ENCODE measurements at places on chromosomes 12 and 14. TPM values are rescaled to one million over a fixed set of nuclear protein-coding genes. Genes with fewer than 3 reads are reported as not detected.
A peak's percentile ranks its signal among the peaks of the same experiment; 100 is the strongest.

SDR9C7 gene
- 0.24 TPM for total RNA-seq

CCDC196 gene
- total RNA-seq, result 0.37 TPM

RAD51AP1 gene
- 25.5 TPM for total RNA-seq

CCDC184 gene
- total RNA-seq, result 27.2 TPM

CRY1 gene
- total RNA-seq, result 16.2 TPM

PLEKHH1 gene
- 3.1 TPM for total RNA-seq

PLD4 gene
- 0.22 TPM for total RNA-seq

MYF5 gene
- 0.19 TPM for total RNA-seq

GRCh38 chr12:11798006-11798708, 148.7 kb downstream of the ETV6 start:
- ATAC-seq, result no peak

GRCh38 chr14:48586099-48586498, 910.7 kb upstream of the MDGA2 start:
- no peak for ATAC-seq

GRCh38 chr14:42228611-42229010, 621.9 kb downstream of the LRFN5 start:
- no peak for ATAC-seq

- no peak for ATAC-seq
Observed at GRCh38 chr12:24414480-24414879, 465.0 kb upstream of the SOX5 start.

- peak; percentile 21 for ATAC-seq
Observed at GRCh38 chr12:31510034-31510433, 80.9 kb downstream of the DENND5B start.

GRCh38 chr12:27818401-27818918, 38.4 kb upstream of the MANSC4 start:
- ATAC-seq, result no peak

- ATAC-seq, result no peak
Observed at GRCh38 chr14:72546344-72547016, 347.4 kb downstream of the DPF3 start.

DNA sequence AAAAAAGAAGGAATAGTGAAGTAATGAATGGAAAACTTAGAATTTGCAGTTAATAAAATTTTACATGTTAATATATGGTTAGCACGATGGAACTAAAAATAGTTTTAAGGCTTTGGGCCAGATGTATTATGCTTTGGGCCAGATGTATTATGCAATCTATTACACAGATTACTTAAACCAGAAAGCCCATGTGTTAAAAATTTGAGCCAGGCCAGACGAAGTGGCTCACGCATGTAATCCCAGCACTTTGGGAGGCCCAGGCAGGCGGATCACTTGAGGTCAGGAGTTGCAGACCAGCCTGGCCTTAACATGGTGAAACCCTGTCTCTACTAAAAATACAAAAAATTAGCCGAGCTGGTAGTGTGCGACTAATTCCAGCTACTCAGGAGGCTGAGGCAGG, 17.2 kb downstream of the IFT81 start:
- ATAC-seq, result no peak

GRCh38 chr14:94685166-94685581, 73.0 kb downstream of the SERPINA3 start:
- ATAC-seq, result no peak

- peak; percentile 91 for ATAC-seq
Observed at GRCh38 chr12:46109343-46110222, 119.2 kb upstream of the SCAF11 start.

DNA sequence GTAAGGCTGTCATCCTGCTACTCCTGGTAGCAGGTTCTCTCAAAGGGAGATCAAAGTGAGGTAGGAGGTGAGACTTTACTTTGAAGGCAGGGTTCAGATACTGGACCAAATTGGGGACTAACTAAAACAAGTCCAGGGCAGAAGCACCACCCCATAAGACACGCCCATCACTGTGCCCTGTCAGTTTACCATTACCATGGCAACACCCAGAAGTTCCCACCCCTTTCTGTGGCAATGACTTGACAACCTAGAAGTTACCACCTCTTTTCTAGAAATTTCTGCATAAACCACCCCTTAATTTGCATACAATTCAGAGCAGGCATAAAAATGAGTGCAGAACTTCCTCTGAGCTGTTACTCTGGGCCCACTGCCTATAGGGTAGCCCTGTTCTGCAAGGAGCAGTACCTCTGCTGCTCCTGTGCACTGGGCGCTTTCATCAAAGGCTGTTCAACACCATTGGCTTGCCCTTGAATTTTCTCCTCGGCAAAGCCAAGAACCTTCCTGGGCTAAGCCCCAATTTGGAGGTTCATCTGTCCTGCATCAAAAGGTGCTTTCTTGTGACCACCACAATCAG, 64.8 kb upstream of the MAX start:
- no peak for ATAC-seq

- peak; percentile 87 for ATAC-seq
Observed at GRCh38 chr12:48883305-48884161, 17.9 kb upstream of the RND1 start.

GRCh38 chr14:32623300-32624093, 294.4 kb downstream of the AKAP6 start:
- ATAC-seq, result no peak

DNA sequence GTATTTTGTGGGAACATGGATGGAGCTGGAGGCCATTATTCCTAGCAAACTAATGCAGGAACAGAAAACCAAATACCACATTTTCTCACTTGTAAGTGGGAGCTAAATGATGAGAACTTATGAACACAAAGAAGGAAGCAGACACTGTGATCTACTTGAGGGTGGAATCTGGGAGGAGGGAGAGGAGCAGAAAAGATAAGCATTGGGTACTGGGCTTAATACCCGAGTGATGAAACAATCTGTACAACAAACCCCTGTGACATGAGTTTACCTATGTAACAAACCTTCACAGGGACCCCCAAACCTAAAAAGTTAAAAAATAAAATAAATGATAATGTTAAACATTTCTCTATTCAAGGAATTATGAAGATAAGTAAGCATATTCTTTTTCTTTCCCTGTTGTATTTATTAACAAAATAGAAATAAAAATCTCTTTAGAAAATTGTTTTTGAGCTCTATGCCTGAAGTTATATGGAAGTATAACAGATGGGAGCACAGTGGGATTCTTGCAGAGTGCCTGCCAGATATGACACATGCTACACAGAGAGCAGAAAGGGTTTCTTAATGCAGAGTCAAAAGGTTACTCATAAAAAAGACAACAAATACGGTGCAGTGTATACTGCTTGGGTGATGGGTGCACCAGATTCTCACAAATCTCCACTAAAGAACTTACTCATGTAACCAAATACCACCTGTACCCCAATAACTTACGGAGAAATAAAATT, 52.0 kb upstream of the SYNE2 start:
- ATAC-seq, result no peak

- no peak for ATAC-seq
Observed at GRCh38 chr12:108678104-108678730, 44.5 kb upstream of the SELPLG start.

GRCh38 chr12:56578983-56579546, 51.1 kb downstream of the BAZ2A start:
- ATAC-seq, result no peak

DNA sequence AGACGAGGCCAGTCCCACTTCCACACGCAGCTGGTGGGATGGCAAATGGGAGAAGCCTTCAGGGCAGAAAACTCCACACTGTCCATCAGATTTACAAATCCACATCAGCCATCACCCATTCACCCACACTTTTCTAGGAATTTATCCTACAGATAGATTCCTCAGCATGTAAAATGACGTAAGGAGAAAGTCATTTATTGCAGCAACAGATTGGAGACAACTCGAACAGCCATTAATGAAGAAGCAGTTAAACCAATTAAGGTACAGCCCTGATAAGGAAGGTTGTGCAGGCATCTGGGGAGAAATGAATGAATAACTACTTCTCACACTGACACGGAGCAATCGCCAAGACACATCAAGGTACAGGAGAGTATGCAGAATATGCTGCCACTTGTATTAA, 26.2 kb downstream of the PRKAB1 start:
- ATAC-seq, result no peak

GRCh38 chr12:42270596-42270995, 32.5 kb upstream of the YAF2 start:
- ATAC-seq, result no peak

DNA sequence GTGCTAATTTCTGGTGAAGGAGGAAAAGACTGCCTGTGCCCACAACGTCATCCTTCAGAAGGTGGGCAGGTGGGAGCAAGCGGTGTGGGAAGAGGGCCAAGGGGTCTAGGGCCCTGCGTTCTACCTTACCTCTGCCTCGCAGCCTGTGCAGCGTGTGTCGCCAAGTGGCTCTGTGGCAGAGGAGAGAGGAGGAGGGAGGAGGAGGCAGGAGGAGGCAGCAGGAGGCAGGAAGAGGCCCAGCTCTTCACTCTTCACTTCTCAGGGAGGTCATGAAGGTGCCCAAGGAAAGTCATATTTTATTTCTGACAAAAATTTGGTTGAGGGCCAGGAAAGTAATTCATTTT, 177.9 kb downstream of the MYRFL start:
- ATAC-seq, result no peak

DNA sequence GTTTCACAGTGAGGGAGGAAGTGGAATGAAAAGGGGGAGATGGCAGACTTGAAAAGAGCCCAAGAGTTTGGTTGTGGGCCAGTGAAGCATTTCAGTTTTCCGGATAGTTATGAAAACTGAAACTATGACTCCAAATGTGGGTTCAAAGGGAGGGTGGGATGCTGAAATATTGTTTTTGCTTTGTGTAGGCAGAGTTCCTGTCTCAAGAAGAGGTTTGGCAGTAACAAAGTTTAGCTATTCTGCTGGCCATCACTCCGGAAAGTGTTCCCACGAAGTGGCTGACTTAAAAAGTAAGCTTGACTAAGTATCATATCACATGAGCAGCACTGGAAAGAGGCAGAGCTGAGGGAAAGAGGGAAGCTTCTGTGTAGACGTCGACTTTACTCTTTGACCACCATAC, 85.2 kb downstream of the CAND1 start:
- ATAC-seq, result no peak

- ATAC-seq, result no peak
Observed at GRCh38 chr12:3319723-3320492, 171.1 kb upstream of the PRMT8 start.

DNA sequence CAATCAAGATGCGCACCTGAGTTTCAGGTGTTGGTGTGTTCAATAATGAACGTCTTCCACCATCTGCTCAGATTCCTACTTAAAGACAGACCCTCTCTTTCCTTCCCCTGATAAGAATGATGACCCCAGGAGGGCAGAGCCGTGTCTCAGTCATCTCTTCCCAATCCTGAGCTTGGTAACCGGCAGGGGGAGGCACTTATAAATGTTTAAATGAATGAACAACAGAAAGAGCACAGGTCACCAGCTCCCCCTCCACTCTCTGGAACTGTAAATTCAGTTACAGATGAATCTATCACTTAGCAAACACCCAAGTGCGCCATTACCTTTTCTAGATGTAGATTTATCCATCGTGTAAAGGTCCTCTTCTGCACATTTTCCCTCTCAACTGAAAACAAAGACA, 72.4 kb upstream of the DICER1 start:
- ATAC-seq, result no peak
